ENCODE measurements at places on chromosomes 3 and 15.
A peak's percentile ranks its signal among the peaks of the same experiment; 100 is the strongest.

- DNase-seq = no peak
These were observed 24.8 kb upstream of the MBNL1 start for GRCh38 chr3:152243721-152244516.

- no peak for DNase-seq
These were observed 28.4 kb downstream of the SMAD6 start for GRCh38 chr15:66730168-66731021.

DNA sequence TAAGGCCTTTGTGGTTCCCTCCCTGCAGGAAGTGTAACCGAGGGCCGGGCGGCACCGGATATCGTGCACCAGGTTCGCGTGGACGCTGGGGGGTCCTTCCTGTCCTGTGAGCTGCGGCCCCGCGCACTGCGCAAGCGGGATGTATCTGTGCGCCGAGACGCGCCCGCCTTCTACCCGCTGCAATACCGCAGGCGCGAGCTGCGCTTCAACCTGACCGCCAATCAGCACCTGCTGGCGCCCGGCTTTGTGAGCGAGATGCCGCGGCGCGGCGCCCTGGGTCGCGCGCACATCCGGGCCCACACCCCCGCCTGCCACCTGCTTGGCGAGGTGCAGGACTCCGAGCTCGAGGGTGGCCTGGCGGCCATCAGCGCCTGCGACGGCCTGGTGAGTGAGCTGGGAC, 35.9 kb downstream of the SAXO2 start:
- DNase-seq = peak; percentile 31

GRCh38 chr3:87468938-87469337, 192.6 kb upstream of the POU1F1 start:
- no peak for DNase-seq

DNA sequence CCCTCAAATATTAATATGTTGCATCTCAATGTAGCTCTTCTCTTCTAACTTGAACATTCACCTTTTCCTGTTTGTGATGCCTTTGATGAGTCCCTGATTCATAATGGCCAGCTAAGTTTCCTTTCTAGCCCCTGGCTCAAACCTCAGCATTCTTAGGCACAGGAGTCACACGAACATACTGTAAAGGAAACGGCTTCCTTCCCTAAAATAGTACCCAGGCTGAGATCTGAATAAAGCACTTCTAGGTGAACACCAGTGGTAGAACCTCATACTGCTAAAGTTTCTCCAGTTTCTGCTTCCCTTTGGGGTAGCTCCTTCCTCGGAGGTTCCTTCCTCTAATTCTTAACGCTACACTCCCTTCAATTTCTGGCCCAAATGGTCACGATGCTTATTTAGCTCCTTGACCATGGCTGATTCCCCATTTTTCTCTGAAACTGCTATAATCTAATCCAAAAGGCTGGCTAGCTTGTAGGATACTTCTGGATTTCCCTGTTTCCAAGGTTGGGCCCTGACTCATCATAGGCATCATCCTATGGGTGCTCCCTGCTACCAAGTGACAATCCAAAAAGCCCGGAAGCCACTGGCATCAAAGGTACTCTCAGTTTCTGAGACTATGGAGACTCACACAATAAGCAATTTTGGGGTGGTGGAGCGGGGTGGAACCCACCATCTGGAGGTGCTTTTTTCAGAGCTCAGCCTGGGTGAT, 2.4 kb downstream of the ANAPC13 start:
- no peak for DNase-seq

Measured in activated CD4-positive, alpha-beta T cell treated with anti-CD3 and anti-CD28 coated beads for 24 hours (primary cell).